ENCODE measurements at places on chromosomes 16 and 17.

- DNase-seq = no peak
Observed at GRCh38 chr17:50519141-50519834, 11.0 kb downstream of the MYCBPAP start.

DNA sequence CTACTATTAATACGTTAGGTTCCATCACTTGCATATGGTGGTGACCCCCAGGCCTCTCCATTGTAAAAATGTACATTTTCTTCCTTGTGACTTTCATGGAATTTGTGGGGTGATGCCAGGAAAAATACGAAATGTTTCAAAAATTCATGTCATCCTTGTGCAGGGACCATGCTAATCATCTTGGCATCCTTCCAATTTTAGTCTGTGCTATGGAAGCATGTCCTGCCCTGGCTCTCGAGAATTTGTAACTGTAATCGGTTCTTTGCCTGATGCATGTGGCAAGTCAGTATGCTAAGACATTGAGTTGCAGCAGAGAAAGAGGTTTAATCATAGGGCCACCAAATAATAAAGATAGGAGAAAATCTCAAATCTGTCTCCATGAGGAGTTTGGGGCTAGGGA lies 14.3 kb upstream of the GINS3 start:
- no peak for DNase-seq

- peak; percentile 87 for DNase-seq
Observed at GRCh38 chr17:81094509-81095382, 59.8 kb downstream of the BAIAP2 start.

DNA sequence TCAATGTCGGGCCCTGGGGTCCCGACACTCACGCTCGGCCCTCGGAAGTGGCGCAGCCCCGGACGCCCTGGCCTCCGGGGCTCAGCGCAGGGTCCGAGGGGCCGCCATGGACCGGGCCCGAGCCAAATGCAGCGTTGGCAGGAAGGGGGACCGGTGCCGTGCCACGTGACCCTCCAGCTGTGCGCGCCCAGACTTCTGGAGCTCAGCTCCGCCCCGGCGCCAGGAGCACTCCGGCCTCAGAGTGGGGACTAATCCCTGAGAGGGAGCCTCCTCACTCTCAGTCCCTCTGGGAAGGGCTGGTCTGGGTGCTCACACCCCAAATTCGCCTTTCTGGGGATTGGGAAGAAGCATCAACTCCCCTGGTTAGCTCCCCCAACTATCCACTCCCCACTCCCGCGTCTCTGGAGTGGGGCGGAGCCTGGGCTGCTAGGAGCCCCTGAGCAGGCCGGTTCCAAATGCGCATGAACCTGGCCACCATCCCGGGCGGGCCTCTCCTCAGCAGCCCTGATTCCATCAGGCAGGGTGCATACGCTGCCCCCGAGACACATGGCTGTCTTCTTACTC lies at the start of gene B3GNT9:
Gene B3GNT9, minus strand, starts transcription at position 166 of the 564 bp plus-strand sequence. CDS start 513 bp downstream, outside the sequence.
- peak; percentile 49 for DNase-seq

- no peak for DNase-seq
Observed at GRCh38 chr16:25729188-25729915, 37.6 kb downstream of the HS3ST4 start.

DNA sequence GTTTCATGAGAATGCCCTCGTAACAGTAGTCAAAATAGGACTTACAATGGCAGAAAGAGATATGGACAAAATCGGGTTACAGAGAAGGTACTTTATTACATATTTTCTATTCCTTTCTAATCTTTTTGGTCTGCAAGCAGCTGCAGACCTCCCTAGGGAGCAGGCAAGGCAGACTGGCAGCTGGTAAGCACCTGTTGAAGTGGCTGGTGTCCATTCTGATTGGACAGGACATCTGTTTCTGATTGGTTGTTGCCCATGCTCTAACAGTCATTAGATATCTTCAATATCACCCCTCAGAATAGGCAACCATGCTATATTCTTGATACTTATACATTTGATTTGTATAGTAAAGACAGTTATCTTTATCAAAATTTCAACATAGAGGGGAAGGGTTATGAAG lies 606.3 kb downstream of the KCNJ2 start:
- DNase-seq = no peak
